Right renal cortex interstitium (tissue), 3 donors: ENCODE measurements at places on chromosomes 2 and 18. TPM values are rescaled to one million over a fixed set of nuclear protein-coding genes. Genes with fewer than 3 reads are reported as not detected.
A peak's percentile ranks its signal among the peaks of the same experiment; 100 is the strongest.

DNA sequence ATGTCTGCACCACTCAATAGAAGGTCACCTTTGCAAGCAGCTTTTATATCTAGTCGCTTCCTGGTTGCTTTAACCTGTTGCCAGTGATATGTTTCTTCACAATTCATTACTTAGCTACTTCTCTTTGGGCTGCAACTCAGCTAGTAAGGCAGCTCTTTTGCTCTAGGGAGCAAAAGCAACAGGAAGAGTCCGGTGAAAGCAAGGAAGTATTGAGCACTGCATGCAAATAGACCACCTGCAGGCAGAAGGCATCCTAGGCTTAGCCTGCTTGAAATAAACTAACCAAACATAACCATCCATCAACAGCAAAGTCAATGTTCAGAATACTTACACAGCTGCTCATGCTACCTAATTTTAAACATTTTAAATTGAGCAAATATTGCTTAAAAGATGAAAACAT lies 529.2 kb upstream of the LINC00305 start:
- DNase-seq, result no peak

DNA sequence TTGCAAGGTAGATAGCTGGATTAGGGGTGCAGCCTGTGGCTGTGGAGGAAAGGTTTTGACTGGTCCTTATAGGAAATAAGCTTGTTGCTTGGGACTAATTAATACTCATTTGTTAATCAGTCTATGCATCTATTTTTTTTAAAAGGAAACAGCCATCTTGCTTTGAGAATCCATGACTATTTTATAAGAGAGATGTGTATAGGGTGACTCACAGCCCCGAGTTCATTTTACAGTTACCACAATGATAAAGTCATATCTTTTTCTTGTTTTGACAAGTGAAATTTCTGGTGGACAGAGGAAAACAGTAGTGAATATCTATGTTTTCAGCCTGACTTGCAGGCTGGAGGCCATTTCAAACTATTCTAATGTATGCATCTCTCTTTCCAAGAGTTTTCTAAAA lies 193.5 kb upstream of the CCDC68 start:
- no peak for DNase-seq

DNA sequence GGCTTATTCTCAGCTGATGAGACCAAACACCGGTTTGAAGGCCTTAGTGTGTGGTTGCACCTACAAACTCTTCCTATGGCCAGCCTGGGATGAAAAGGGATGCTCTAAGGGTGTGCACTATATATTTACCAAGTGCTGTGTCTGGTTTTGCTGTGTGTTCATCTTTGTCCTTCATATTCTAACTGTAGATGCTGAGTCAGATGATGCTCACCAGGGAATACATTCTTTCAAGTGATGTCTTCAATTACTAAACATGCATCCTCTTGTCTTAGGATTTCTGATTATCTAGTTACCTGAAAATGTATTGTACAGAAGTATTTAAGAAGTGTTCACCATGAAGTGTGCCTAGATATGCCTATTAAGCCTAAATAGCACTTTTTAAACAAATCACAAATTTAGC lies 1111.6 kb upstream of the ZEB2 start:
- DNase-seq, result no peak

DNA sequence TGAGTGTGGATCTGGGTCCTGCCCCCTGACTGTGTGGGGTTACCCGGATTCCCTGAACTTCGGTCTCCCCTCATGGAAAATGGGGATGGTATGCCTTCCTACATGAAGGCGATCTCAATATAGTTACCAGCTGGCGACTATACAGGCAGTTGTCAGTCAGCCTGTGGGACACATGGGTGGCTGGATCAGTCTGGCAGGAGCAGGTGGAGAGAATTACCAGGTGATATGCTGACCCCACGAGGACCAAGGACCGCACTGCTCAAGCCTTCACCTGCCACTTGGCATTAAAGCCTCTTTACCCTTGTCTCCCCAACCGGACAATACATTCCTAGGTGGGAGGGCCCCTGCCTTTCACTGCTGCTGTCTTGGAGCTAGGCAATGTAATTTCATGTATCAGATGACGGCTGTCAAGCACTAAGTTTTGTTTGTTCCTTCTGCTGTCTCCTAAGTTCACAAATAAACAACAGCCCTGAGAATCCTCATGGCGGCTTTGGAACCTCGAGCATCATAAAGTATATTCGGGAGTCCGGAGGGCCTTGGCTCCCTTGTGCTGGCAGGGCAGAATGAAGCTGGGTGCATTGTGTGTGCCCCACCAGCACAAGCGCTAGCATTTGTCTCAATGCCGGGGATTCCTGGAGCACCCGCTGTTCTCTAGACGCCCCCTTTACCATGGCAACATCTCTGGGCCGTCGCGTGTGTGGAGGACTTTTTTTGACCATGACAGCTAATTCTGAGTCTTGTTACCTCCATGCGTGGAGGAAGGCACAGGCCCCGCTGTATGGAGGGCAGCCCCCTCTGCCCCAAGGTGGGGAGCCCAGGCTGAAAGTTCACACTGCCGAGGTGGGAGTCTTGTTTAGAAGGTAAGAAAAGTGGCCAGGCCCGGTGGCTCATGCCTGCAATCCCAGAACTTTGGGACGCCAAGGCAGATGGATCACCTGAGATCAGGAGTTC lies 48.6 kb downstream of the PDCL3 start:
- DNase-seq, result no peak

Gene TOGARAM2
- polyA plus RNA-seq, result 0.86 TPM

Gene DCC
- polyA plus RNA-seq, result 6.4 TPM

DNA sequence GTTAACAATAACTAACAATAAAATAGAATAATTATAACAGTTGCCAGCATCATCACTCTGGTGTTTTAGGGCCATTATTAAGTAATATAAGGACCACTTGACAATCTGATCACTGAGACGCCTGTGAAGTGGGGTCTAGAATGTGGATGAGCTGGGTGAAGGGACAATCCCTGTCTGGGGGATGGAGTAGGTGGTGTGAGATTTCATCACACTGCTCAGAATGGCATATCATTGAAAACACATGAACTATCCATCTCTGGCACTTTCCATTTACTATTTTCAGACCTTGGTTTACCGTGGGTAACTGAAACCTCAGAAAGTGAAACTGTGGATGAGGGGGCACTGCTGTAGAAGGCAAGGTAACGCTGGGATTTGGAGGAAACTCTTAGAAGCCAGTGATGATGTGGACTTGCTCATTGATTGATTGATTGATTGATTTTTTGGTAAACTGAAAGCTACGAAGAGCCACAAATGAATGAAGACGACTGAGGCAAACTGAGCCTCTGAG lies 204.4 kb upstream of the TWIST2 start:
- DNase-seq, result no peak

DNA sequence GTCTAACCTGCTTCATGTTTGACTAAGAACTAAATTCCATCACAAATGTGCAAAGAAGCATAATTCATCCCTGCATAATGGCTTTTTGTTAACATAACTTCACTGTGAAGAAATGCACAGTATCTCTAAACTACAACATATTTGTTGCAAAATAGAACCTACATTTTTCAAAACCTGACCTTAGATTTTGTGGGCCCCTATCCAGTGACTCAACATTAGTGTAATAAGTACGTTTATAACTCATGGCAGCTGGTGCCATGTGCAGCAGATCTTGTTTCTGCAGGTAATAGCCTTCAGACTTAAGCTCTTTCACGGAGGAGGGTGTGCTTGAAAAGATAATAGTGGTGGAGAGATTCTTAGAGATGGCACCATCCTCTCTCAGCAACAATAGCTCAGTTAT lies 28.6 kb upstream of the VWC2L start:
- no peak for DNase-seq

- DNase-seq, result no peak
These were observed 9.8 kb upstream of the ARID5A start for GRCh38 chr2:96526615-96527285.

- DNase-seq, result no peak
These were observed 208.9 kb upstream of the BOD1L2 start for GRCh38 chr18:56937874-56938430.

Gene UGT1A10
- not detected for polyA plus RNA-seq

Gene PPP1R1C
- 2.6 TPM for polyA plus RNA-seq

Gene SERPINB13
- polyA plus RNA-seq, result not detected

- DNase-seq, result no peak
These were observed 204.0 kb downstream of the MGAT5 start for GRCh38 chr2:134457765-134458472.

GRCh38 chr2:169860149-169860548 lies 32.9 kb downstream of the UBR3 start:
- no peak for DNase-seq

GRCh38 chr2:11376071-11376470 lies 31.6 kb upstream of the ROCK2 start:
- no peak for DNase-seq

Gene TMEM178A
- 75.6 TPM for polyA plus RNA-seq

Gene DYNAP
- not detected for polyA plus RNA-seq

Gene TANC1
- 47.0 TPM for polyA plus RNA-seq

GRCh38 chr2:162090109-162090508 lies 16.1 kb upstream of the DPP4 start:
- no peak for DNase-seq

Gene EGR4
- polyA plus RNA-seq, result not detected

DNA sequence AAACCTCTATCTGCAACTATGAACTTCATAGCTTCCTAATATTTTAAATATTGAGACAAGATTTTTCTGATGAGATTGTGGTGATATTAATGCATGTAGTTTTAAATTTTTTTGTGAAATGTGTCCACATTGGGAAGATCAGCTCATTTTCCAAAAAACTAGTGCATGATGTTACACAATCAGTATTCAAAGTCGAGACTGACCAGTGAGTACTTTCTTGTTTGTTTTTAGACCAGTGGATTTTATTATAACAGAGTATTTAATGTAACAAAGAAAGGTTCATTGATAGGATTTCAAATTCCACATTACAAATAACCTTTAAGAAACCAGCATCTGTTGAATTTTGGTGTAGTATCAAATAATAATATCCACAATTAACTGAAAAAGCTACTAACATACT lies 99.3 kb downstream of the TTC27 start:
- DNase-seq, result no peak

- DNase-seq, result no peak
These were observed 712.5 kb upstream of the LRATD1 start for GRCh38 chr2:13919981-13920382.

Gene CAPN14
- polyA plus RNA-seq, result 0.07 TPM

Gene HOXD13
- 0.14 TPM for polyA plus RNA-seq

DNA sequence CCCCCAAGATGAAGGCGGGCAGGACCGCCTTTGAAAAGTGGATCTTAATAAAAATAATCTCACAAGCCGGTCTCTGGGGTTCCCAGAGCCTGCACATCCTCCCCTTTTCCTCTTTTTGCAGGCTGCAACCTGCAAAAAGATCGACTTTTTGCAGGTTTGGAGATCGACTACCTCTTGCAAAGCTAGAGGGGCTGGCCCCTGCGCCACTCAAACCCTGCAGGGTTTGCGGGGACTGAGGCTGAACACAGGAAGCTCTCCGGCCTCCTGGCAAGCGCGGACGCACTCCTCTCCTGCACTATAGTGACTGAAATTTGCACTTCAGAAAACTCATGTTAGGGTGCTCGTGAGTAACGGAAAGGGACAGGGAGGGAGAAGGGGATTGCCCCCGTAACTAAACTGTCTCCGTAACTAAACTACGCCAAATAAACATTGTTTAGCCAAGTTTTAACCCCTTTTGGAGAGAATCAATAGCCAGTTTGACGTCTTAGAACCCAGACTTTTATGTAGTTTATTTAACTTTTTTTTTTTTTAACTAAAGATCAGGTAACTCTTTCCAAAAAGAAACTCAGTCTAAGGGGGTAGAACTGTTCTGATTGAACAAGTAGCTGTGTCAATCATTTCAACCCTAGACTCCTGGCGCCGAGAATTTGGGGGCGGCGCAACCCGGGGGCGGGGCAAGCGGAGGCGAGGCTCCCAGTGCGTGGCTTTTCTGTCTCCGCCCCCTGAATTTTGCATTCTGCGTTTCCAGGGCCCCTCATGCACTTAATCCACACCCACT lies 2.5 kb downstream of the IGFBP5 start:
- DNase-seq, result peak; percentile 81

Gene PFN4
- 2.5 TPM for polyA plus RNA-seq

Gene MYOM1
- polyA plus RNA-seq, result 7.4 TPM

Gene RTP5
- not detected for polyA plus RNA-seq

Gene HOXD3
- 21.4 TPM for polyA plus RNA-seq

GRCh38 chr2:72128843-72129227 lies 18.8 kb downstream of the CYP26B1 start:
- DNase-seq, result no peak
